AG08396 (cell line): ENCODE measurements at places on chromosomes 16 and 17.

DNA sequence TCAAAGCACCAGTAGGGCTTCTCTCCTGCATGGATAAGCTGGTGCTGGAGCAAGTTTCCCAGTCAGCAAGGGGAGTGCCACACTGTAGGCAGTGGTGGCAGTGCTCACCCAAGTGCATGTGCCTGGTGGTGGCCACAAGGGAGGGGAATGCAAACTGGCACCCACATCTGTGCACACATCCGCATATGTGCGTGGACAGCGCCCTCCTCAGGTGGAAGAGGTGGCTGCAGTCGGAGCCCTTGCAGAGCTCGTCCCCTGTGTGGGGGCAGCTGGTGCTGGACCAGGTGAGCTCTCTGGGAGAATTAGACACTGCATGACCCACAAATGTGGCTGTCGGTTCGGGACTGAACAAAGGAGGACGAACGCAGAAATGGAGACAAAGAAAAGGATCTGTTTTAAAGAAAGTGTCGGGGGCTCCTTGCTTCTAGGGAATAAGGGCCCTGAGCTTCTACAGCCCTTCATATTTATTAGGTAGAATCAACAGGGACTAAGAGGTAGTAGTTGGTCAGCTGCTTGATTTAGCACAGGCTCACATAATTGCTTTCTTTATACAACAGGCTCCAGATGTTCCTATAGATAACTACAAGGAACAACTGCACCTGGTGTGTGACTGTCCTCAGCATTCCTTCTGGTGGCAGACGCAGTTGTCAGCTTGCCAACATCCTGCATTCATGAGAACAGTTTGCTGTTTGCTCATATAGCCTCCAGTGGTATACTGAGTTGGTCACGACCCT lies 5.3 kb upstream of the ZNF689 start:
- peak; percentile 41 for DNase-seq

DNA sequence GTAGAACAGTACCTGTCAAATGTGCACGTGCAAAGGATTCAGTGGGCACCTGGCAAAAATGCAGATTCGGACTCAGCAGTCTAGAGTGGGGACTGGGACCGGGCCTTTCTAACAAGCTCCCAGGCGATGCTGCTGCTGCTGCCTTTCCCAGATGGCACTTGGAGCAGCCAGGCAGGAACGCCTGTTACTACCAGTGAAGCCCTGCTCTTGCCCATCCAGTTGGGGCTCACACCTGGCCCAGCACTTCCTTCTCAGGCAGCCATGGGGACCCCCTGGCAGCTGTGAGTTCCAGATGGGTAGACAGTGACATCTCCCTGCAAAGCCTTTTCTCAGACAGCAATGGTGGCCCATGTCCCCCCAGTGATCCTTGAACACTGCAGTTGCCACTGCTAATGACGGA lies 30.4 kb downstream of the KDM8 start:
- no peak for DNase-seq

GRCh38 chr17:34113089-34113488 lies 142.0 kb upstream of the CCL2 start:
- DNase-seq: no peak

- DNase-seq: no peak
These were observed 31.6 kb downstream of the TNFRSF13B start for GRCh38 chr17:16940116-16940881.

DNA sequence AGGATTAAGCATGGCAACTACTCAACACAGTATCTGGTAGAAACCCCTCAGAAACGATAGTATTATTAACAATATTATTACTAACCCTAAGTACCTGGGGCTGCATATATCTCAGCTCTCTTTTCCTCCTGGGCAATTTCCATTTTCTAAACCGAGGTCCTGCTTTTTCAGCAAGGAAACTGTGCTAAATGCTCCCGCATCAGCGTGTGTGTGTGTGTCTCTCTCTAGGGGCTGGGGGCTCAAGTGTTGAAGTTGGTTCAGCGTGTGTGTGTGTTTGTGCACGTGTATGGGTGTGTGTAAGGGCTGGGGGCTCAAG lies 169.3 kb upstream of the MAF start:
- no peak for DNase-seq

DNA sequence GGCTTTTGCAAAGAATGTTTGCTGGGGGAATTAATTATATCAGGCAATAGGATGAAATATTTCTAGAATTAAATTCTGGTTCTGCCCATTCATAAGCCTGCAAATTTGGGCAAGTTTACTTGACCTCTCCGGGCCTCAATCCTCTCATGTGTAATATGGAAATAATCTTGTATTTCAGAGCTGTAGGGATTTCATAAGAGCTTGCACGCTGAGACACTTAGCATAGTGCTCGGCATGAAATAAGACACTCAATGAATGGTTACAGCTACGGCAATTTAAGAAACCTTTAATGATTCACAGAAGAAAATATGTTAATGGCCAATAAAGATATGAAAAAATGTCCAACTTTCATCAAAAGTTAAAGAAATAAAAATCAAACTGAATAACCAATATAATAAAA lies 40.6 kb upstream of the PITPNM3 start:
- no peak for DNase-seq

GRCh38 chr17:51029142-51029541 lies 91.5 kb downstream of the SPAG9 start:
- DNase-seq: no peak

GRCh38 chr16:47316442-47317015 lies 144.3 kb downstream of the ITFG1 start:
- no peak for DNase-seq

DNA sequence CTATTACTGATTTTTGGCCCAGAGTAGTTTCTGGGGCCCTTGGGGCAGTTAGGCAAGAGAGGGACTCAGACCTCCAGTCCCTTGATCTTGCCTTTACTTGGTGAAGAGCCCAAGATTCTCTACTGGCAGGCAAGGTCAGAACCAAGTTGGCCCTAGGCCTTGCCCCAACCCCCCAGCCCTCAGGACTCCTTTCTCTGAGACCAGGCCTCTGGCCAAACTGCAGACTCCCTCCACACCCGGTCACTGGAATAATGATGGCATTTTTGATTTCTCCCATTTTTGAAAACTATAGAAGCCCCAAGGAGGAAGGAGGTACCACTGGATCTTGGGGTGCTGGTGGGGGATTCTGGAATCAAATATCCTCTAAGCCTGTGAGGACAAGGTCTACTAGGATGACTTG lies 18.0 kb upstream of the HOXB9 start:
- DNase-seq: no peak

DNA sequence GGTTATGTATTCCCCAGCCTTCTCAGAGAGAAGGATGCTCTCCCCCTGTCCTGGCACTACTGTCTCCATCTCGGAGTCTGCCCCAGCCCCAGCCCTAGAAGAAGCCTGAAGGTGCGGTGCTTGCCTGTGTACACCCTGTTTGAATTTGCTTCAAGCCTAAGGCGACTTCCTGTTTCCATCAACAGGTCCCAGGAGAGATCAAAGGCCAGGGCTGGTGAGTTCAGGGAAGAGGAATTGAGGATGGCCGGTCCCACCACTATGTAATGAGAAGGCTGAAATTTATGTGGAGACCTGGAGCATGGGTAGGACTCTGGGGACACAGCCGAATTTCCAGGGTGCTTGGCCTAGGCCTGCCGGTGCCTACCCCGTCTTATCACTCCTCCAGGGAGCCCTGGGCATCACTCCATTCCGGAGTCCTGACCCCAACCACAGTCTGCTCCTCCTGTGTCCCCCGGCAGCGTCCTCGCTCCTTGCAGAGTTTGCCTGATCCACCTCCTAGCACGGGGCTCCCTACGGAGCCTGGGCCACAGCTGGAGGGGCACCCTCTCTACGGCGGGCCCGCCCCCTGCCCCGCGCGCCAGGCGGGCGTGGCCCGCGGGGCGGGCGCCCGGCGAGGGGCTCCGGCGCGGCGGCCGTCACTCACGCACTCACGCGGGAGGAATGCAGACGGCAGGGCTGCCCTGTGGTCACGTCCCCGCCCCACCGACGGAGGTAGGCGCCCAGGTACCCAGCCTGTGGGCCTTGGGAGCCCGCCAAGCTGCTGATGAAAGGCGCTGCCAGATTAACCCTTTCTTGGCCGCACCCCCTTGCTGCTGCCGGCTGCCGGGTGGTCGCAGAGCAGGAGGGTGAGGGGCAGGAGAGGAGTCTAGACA lies 53.8 kb upstream of the TAC4 start:
- peak; percentile 27 for DNase-seq

DNA sequence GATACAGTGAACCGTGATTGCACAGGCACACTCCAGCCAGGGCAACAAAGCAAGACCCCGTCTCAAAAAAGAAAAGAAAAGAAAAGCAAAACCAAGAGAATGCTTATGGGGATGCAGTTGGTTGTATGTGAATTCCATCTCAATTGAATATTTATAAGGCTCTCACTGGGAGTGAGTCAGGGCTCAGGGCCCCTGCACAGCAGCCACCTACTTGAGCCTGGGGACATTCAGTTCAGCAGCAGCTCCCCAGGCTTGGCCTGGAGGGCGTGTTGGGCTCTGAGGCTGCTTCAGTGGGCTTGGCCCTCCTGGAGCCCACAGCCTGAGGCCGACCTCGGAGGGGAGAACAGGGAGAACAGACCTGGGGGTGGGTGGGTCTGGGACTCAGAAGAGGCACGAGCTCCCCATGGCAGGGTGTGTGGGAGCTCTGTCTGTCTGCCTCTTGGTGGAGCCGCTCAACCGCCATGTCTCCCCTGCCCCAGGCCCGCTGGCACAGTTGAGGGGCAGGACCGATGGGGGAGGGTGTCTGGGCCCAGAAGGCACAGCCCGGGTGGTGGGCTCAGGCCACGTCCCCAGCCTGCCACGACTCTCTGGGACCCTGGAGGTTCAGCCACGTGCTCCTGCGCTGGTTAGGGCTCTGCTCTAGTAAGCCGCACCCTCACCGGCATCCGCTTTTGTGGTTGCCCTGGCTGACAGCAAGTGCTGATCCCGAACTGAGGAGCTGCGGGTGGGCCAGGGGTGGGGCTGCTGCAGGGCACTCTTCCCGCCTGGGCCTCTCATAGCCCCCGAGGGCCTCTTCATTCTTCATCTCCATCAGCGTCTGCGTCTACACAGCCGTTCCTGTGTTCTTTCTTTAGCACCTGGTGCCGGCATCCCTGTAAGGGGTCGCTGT lies 24.8 kb downstream of the ZFPM1 start:
- DNase-seq: no peak

GRCh38 chr17:44066204-44066930 lies at the start of gene LSM12:
LSM12 (minus strand) TSS chr17:44066671; CDS start chr17:44066587, 84 bp downstream.
- DNase-seq: peak; percentile 95

GRCh38 chr16:12557786-12558185 lies 245.9 kb downstream of the CPPED1 start:
- DNase-seq: no peak

DNA sequence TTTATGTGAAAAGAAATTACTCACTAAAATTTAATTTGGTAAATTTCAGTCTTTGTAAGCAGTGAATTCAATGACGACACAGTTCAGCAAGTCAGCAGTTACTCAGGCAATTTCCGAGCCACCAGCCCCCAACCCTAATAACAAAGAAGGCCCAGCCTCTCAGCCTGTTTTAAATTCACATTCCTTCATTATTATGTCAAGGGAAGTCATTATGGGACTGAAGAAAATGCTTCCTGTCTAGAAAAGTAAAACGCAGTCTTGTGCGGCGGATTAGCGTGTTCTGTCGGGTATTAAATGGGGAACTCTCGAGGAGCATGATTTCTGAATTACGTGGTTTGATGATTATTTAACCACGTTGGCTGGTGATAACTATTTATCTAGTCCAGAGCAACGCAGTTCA lies 177.6 kb downstream of the AIPL1 start:
- no peak for DNase-seq

DNA sequence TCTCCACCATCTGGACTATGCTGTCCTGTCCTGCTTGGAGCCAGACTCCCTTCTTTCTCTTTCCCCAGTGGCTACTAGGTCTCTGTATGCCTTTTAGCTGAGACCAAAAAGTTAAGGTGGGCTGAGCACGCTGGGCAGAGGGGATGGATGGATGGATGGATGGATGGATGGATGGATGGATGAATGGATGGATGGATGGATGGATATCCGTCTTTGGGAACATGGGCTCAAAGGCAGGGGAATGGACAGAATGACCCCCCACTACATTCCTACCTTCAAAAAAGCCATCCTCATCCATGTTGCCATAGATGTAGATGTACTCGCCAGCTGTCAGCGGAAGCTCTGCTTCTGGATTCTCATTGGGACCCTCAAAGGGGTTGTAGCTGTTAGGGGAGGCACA lies 12.8 kb downstream of the TSPOAP1 start:
- no peak for DNase-seq

- no peak for DNase-seq
These were observed 12.0 kb downstream of the RARA start for GRCh38 chr17:40320756-40321523.

DNA sequence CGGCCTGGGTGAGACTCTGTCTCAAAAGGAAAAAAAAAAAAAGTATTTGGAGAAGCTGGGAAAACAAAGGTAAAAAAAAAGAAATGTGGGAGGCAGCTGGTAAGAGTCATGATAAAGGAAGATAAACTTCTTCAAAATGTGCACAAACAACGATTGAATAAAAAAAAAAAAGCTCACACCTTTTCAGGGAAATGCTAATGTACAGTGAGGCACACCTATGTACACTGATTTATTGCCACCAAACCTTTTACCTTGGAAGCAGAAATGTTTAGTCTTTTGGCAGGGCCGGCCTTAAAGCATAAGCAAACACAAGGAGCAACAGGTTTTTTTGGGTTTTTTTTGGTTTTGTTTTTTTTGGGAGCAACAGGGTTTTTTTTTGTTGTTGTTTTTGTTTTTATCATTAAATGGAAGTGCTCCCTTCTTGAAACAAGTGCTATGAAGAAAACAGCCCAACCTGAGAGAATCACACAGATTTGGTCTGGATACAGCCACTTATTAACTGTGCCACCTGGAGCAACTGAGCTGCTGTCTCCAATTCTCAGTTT lies 29.8 kb upstream of the KCNJ2 start:
- DNase-seq: no peak

GRCh38 chr16:20707461-20707860 lies 10.0 kb upstream of the ACSM1 start:
- no peak for DNase-seq

DNA sequence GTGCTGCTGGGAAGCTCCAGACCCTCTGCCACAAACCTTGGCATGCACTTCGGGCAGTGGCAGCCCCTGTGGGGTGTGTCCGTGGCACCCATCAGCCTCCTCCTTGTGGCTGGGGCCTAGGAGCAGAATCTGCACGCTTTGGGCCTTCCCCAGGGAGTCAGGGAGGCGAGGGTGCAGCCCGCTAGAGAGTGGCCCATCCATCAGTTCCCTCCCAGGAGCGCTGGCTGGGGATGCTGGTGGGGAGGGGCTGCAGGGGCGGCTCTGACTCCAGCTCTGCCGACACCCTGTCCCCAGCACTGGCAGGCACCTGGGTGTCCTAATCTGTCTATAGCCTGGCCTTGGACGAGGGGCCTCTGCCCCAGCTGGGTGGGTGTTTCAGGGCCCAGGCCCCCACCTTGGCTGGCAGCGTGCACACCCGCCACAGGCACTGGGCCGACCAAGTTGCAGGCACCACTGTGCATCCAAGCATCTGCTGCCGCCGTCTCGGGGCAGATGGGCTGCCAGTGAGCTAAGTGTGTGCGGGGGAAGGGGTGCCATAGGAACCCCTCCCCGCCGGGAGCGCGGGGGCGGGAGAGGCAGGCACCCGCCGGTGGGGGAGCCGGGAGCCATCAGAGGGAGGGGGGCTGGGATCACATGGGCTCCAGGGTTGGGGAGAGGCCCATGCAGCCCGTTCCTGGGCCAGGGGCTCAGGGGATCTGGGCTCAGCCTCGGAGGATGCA lies 30.2 kb downstream of the ENDOV start:
- DNase-seq: no peak

GRCh38 chr17:14833201-14833785 lies 431.8 kb downstream of the PMP22 start:
- DNase-seq: peak; percentile 25

GRCh38 chr17:58822148-58823050 lies 66.7 kb downstream of the PPM1E start:
- no peak for DNase-seq

- no peak for DNase-seq
These were observed 10.5 kb upstream of the SUPT4H1 start for GRCh38 chr17:58362368-58363014.
